ENCODE measurements at places on chromosomes 16 and 17. TPM values are rescaled to one million over a fixed set of nuclear protein-coding genes. Genes with fewer than 3 reads are reported as not detected.

CTRB1 gene
- not detected for total RNA-seq

DNA sequence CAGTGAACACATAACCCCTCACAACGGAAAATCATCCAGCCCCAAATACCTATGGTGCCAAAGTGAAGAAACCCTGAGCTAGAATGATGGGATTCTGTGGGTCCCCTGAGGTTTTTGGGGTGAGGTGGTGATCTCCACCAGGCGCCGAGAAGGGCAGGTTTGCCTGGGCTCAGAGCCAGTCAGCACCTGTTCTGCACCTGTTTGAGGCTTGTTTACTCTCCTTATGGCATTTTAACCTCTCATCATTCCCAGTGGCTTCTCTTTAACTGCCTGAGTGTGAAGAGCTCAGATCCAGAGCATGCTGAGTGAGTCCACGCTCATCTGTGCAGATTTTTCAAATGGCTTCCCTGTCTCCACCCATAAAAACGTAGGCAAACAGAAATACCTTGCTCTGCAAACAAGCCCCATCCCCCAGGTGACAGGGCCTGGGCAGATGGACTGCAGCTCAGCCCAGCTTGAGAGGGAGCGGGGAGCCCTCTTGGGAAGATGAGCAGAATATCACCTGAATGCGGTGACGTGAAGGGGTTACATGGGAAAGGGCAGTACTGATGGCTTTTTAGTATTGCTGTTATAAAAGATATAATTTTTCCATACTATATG is 40.1 kb upstream of the CLEC19A start:
- ATAC-seq, result no peak

- ATAC-seq, result no peak
Measured at GRCh38 chr16:79168321-79168720, 432.2 kb downstream of the MAF start.

RBFOX1 gene
- not detected for total RNA-seq

- ATAC-seq, result peak; percentile 35
Measured at GRCh38 chr17:47423406-47424295, 99.9 kb downstream of the EFCAB13 start.

DNA sequence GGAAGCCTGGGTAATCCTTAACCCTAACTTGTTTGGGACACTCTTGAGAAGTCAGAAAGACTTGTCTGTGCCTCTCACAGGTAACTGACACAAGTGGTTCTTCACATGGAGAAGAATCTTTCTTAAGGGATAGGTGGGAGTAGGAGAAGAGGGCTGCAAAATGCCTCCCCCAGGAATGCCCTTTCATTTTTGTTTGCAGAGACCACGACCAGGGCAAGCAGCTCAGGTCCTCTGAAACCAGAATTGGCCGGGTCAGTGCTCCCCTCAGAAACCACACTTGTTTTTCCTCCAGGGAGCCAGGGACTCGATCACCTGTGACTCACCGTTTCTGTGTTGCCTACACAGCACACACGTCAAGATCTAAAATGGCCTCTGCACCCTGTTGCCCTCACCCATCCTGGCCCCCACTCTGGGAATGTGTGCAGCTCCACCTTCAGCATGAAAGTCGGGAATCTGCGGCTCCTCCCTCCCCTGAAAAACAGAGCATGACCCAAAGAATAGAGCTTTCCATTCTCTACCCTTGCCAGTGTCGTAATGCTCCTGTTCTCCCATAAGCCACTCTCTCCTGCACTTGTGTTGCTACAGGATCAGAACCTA is 36.1 kb downstream of the HNF1B start:
- peak; percentile 82 for ATAC-seq

C1QTNF8 gene
- total RNA-seq, result not detected

Measured in activated T-helper 17 cell treated with anti-CD3 and anti-CD28 coated beads, Interleukin-2, amount 50 U/mL, for 72 hours (primary cell).